ENCODE measurements at places on chromosomes 7 and 10.

- DNase-seq, result no peak
These were observed 107.2 kb downstream of the FGFR2 start for GRCh38 chr10:121490871-121491519.

DNA sequence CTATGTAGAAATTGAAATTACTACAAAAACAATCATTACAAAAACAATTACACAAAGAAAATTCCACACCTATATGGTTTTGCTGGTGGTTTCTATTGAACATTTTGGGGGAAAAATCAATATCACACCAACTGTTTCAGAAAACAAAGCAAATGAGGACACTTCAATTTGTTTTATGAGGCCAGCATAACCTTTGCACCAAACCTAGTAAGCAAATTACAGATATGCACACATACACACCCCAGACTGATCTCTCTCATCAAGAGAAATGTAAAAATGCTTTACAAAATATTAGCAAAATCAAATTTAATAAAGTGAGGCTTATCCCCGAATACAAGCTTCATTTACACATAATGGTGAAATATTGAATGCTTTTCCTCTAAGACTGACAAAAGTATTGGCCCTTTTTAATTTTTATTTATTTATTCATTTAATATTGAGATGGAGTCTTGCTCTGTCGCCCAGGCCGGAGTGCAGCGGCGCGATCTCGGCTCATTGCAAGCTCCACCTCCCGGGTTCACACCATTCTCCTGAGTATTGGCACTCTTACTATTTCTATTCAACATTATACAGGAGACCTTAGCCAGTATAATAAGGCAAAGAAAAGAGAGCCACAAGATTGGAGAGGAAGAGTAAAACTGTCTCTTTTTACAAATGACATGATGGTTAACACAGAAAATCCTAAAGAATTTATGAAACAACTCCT is 13.6 kb upstream of the ANK3 start:
- no peak for DNase-seq

- no peak for DNase-seq
These were observed 76.0 kb downstream of the CALD1 start for GRCh38 chr7:134855442-134855841.

DNA sequence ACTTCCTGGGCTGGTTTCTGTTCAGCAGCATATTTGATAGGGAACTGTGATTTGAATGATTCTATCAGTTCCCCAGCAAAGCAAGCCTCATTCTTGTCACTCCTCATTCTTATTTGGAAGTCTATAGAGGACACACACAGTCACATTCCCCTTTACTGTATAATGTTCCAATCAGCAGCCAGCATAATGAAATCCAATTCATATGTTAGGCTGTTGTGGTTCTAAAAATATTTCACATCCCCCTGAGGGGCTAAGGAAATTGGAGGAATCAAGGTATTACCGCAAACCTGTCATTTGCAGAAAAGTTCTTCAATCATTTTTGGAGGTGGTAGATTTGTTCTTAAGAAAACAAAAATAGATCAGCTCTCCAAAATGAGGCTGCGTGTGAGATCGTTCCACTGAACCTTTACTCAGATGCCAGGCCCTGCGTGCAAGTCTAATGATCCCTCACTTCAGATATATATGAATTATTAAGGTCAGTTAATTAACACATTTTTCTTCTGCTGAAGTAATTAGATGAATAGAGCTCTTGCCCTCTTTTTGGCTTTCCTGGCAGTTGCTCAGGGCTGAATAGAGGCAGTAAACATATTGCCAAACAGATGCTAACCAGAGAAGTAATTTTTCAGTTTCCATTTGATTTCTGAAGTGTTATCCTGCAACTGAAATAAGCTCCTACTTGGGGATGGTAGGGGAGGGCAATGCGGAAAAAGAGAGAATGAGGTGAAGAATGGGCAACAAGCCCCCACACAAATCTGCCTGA is 31.8 kb downstream of the LSMEM1 start:
- DNase-seq, result no peak

GRCh38 chr10:119206603-119207365 is 587 bp upstream of the GRK5 start:
- peak; percentile 66 for DNase-seq

GRCh38 chr7:25386311-25386744 is 158.0 kb upstream of the NPVF start:
- DNase-seq, result no peak

Measured in activated gamma-delta T cell treated with Interleukin-2 at 50 U/mL for 16 hours (primary cell).